NCI-H82 (cell line): ENCODE measurements at places on chromosomes 6 and 20.

- no peak for DNase-seq
These were observed 99.0 kb downstream of the FIG4 start for GRCh38 chr6:109790131-109790530.

DNA sequence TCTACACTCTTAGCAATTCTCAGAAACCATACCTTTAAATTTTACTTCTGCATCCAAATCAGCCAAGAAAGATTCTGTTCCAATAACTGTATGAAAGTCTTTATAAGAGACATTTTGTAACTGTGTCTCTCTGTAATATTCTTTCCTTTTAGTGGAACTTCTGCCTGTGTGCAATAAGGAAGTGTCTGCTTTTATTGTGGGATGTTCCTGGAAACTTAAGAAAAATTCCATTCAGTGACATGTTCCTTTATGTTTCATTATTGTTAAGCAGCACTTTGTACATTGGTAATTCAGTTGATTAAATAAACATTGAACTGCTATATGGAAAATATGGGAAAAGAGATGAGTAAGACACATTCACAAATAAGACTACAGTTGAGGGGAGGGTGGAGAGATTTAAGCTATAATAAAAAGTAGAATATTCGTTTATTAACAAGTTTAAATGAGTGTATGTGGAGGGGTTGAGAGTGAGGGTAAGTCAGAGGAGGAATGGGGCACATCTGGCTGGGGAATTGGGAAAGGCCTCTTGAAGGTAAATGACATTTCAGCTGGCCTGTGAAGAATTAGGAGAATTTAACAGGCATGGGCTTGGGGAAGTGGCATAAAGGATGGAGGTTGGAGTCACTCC, 11.9 kb downstream of the NUS1 start:
- no peak for DNase-seq

DNA sequence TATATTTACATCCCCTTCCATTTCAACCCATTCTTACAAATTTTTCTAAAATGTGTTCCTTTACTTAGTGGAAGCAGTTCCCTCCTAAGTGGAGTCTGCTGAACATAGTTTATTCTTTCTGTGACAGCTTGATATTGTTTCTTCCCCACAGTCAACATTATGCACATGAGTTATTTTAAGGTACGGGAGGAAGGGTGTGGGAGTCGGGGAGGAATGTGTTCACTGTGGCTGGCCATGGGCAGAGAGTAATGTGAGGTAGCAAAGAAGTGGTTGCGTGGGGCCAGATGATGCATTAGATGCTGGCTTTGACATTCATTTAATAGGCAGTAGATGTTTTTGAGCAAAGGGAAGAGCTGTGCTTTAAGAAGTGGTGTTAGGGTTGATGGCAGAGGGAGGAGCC, 98.5 kb downstream of the ARMC2 start:
- DNase-seq = no peak

DNA sequence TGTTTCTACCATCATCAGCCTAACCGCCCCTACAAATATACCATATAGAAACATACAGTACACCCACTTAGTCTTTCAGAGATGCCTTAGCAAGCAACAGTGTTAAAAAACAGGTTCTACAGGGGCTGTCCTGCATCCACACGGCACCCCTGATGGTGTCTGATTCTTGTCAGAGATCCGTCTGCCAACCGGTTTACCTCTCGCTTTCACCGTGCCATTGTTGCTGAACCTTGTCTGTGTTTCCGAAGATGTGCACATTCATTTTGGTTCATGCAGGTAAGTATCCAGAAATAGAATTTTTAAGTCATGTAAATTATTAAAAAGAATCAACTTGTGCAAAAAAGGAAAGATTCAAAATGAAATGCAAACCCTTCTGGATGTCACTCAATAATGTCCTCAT, 52.9 kb downstream of the EPHA7 start:
- DNase-seq = no peak

DNA sequence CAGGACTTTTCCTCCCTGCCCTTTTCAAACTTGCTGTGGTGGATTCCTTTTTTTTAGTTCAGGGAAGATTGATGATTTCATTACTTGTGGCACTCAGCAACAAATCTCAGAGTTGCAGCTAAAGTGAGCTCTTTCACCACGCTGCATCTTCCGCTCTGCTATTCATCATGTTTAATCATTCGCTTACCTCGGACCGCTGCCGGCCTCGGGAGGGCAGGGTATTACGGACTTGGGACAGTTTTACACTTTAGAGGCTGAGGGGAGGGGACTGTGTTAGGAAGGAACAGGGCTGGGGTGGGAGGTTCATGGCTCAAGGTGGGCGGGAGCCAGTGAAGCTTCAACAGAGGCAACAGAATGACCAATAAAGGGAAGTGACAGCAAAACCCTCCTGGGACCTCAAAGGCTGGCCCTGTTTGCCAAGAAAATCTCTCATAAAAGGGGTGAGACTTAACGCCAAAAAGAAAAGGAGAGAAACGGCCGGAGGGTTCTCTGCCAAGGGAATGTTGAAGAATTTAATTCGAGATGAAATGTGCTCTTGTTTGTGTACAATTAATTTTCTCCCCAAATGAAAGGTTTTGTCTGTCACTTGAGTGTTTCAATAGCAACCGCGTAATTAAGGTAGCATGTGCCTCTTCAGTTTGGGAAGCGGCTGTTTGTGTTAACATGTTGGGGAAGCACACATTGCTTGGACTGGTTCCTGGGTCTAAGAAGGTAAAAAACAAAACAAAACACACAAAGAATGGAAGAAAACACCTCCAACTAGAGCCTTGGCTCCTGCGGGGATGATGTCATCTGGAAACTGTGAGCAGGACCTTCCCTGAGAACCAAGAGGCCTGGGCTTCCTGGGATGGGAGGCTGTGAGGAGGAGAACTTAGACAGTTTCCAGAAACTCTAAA, 72.5 kb upstream of the SULF2 start:
- DNase-seq = no peak

DNA sequence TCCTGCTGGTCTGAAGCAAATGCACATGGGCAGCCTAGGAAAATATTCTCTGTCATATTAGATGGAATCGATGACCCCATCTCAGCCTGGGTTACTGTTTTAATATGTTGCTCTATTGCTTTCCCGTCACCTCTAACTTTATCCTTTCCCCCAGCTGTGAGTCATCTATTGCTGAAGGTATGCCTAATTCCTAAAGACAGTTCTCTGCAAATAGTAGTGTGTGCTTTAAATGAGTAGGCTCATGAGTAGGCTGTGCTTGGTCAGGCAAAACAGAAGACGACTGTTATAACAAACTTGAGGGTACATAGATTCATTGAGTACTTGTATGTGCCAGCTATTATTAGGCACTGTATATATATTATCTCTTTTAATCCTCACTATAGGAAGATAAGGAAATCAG, 47.2 kb downstream of the CTNNBL1 start:
- no peak for DNase-seq

DNA sequence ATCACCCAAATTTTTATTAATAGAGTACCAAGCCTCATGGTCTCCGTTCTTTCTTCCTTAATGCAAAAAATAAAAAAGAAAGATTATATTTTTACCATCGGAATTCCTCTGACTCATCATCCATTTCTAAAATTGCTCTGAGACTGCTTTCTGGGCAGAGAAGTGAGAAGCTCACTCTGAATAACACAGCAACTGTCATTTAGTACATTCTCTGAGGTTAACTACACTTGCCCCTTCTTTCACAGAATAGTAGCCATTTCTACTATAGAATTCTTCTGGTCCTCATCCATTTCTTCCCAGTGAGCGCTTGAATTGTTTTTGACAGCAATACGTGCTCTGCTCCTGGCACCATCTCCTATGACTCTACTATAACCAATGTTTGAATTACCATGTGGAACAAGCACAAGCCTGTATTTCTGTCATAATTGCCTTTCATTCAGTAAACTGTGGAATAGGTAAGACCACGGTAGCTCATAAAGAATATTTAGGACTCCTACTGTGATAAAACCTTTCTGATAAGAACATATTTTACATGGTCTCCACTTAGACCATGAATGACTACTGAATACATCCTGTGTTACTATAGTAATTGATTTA, 435.5 kb upstream of the NRSN1 start:
- no peak for DNase-seq

- DNase-seq = no peak
These were observed 6.4 kb downstream of the ACSS1 start for GRCh38 chr20:25051386-25052155.

DNA sequence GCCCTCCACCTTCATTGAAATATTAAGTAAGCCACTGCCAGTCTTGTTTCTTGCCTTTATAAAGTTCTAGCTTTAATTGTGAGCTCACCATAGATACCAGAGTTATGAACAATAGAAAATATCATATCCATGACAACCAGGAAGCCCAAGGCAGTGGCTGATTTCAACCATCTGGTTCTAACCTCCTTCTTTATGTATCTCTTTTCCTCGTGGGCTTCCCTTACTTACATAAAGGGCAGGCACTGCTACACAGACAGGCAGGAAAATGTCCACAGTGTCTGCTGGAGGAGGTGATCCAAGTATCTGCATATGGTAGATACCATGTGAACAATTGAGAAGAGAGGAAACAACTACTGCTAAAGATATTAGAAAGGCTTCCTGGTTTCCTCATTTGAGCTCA, 65.2 kb upstream of the PRND start:
- DNase-seq = no peak

GRCh38 chr6:30839671-30840070, 44.6 kb upstream of the DDR1 start:
- no peak for DNase-seq

GRCh38 chr6:34904990-34905613, 16.0 kb downstream of the ANKS1A start:
- DNase-seq = no peak

DNA sequence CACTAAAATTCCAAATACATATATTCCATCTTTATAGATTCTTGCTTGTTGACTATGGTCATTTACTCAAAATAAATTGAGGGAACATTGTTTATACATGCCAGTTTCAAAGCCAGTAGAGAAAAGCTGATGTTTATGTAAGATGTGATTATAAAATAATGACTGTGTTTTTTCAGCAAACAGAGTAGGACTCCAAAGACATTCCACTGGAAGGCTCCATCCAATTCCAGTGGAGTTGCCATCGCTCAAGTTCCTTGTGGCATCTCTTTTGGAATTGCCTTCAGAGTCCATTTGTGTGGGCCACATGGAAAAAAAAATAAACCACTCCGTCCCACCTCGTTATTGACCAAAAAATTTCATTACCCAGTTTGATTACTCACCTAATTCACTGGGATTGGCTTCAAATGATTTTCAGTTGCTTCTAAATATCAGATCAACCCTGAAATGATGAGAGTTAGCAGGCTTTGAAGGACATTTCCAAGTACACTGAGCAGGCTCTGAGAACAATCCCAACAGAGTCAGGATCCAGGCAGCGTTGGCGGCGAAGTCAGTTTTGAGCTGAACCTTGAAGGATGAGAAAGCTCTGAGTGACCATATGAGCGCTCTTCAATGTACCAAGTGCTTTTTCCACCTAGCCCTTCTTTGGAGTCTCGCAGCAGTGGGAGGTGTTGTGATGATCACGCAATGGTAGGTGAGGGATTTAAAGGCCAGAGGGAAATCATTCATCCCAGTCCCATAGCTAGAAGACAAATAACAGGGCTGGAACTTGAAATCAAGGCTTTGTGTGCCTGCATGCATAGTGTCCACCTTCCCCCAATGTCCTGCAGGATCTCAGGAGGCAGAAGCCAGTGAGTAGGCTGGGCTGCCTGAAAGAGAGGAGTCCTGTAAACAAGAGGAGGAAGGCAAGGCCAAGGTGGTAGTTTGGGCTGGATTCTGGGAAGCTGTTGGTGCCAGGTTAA, 281.7 kb downstream of the CDC5L start:
- DNase-seq = no peak

DNA sequence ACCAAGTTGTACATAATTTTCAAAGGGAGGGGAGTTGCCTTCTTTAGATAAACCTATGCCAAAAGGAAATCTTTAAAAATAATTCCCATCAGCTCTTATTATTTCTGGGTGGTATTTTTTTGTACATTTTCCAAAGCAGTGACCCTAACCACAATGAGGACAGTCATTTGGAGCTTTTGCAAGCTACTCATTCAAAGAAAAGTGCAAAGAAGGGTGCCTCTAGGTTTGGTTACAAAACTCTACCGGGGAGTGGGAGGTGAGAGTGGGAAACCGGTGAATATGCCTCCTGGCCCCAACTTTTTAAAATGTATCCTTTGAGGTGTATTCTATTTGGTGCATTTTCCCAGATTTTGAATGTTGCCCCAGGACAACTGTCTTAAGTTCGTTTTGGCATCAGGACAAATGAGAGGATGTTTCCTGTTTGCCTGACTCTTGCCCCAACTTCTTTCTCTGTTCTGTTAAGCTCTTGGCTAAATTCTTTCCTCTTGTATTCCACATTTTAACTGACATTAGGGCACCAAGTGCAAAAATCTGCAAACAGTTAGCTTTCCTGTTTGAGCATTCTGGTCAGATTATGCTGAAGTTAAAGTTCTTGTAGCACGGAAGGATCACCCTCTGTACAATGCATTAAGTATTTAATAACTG, 78.9 kb downstream of the SLX4IP start:
- DNase-seq = no peak

GRCh38 chr6:156589281-156589680, 187.9 kb upstream of the ARID1B start:
- no peak for DNase-seq

DNA sequence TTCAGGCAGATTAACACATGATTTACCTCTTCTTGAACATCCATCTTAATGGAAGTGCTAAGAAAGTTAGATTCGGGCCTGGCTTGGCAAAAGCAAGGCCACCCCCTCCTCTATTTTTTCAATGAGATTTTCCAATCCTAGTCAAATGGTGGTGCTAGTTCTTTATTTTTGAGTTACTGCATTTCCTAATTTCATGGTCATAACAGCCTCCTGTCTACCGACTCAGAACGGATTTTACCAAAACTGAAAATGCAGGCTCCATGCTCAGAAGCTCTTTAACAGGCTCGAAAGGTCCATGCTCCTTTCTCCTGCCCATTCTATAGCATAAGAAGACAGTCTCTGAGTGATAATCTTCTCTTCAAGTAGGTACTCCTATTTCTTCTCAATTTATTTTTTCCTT, 117.2 kb upstream of the ESR1 start:
- DNase-seq = peak; percentile 19

DNA sequence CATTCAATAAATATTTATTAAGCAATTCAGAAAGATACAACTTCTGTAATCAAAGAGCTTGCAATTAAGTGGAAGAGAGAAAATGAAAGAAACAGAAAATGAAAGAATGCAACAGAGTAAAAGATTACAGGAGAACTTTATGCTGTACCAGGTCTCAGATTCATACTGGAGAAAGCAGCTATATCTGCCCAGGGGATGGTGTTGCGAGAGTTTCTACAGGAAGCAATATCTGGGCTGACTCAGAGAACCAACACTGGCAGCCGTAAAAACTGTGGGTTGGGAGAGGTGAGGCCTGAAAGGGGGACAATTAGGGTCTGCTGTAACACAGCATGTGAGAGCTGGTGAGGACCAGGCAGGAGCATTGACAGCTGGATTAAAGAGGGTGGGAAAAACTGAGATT, 256.7 kb upstream of the TCF21 start:
- DNase-seq = no peak

GRCh38 chr20:43515628-43516027, 8.1 kb downstream of the L3MBTL1 start:
- DNase-seq = no peak

GRCh38 chr6:163460307-163460782, 45.8 kb downstream of the QKI start:
- no peak for DNase-seq

- no peak for DNase-seq
These were observed 48.8 kb upstream of the BCLAF1 start for GRCh38 chr6:136338486-136338885.
